NCI-H2081 treated with DMSO at 0.1 percent for 48 hours (cell line): ENCODE measurements at places on chromosomes 7 and 10.

GRCh38 chr10:77500754-77501151, 136.9 kb downstream of the KCNMA1 start:
- DNase-seq = no peak

- no peak for DNase-seq
Measured at GRCh38 chr7:73353243-73353642, 25.3 kb downstream of the FKBP6 start.

DNA sequence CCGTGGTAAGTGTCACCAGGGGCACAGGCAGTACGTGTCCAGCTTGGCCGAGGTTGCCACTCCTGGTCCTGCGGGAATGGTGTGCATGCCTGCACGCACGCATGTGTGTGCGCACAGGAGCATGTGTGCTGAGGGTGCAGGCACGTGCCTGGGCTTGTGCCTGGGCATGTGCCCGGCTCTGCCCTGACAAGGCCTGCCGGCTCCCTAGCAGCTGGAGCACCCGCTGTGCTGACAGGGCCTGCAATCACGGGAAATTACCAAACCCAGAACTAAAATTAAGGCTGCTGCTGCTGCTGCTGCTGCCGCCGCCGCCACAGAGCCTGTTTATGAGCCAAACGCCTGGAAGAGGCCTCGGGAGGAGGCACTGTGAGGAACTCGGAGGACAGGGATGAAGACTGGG, 28.7 kb downstream of the GHRHR start:
- DNase-seq = no peak

GRCh38 chr7:23938937-23939552, 229.0 kb downstream of the STK31 start:
- no peak for DNase-seq

- DNase-seq = no peak
Measured at GRCh38 chr10:9331583-9332008, 1277.1 kb downstream of the GATA3 start.

GRCh38 chr7:122965306-122965705, 30.2 kb downstream of the TAS2R16 start:
- DNase-seq = no peak

- DNase-seq = no peak
Measured at GRCh38 chr7:25775570-25775969, 376.4 kb upstream of the NFE2L3 start.

DNA sequence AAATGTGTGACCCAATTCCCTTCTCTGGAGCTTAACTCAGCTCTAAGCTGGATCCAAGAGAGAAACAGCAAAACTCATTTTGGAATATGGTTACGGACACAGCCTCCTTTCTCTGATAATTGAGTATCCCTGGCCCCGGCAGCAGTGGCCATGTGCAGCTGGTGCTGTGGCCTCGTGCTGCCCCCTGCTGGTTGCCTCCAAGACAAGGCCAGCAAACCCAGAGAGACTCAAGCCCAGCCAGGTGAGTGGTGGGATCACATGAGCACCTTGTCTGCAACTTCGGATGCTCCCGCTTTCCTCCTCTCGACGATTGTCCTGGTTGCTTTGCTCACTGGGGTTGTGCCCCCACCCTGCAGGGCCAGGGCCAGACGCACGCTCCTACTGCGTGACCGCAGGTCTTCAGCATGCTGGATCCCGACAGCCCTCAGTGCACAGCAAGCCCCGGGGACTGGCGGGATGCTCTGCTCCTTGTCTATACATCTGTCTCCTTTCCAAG, 19.4 kb downstream of the SFTPD start:
- DNase-seq = no peak

DNA sequence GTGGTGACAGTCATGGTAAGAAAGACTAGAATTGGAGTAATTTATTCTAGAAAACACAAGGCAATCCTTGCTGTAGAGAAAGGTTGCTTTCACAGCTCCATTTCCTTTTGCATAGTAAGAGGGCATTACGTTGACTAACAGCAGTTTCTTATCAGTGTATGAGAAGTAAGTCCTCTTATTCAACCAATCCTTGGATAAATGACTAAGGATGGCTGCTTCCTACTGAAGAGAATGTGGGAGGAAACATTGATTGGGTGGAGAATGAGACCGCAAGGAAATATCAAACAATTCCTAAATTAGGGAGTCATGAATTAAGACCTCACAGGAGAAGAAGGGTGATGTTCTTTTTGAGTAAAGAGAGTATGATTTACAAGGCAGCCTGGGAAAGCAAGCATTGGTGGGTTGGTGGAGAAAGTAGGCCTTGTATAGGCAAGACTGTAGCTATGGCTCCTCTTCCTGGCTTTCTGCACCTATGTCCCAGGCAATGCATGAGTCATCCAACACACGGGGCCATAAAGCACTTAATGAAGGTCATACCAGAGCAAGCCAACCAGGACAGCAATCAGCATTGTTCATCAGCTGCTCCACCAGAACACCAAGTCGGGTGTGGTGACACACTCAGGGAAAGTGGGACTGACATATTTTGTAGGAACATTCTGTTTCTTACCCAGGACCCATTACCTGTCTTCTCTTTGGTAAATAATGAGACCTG, 5.6 kb downstream of the MGAM start:
- DNase-seq = no peak

DNA sequence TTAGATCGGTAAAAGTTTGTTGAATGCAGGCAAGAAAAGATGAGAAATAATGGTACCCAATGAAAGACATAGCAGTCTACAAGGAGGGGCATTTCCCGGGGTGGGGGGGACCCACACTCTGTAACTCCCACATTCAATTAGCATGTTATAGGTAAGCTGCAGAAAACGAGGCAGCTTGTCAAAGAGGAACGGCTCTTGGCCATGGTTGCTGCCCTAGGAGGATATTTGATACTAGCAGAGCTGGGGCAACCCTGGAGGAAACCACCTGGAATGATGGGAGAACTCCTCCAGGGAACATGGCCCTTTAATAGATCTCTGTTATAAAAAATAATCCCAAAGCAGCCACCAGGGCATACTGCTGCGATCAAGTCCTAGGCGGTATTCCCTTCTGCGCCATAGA, 98.5 kb downstream of the EGFR start:
- no peak for DNase-seq

GRCh38 chr7:159013825-159014289, 130.8 kb downstream of the VIPR2 start:
- no peak for DNase-seq

DNA sequence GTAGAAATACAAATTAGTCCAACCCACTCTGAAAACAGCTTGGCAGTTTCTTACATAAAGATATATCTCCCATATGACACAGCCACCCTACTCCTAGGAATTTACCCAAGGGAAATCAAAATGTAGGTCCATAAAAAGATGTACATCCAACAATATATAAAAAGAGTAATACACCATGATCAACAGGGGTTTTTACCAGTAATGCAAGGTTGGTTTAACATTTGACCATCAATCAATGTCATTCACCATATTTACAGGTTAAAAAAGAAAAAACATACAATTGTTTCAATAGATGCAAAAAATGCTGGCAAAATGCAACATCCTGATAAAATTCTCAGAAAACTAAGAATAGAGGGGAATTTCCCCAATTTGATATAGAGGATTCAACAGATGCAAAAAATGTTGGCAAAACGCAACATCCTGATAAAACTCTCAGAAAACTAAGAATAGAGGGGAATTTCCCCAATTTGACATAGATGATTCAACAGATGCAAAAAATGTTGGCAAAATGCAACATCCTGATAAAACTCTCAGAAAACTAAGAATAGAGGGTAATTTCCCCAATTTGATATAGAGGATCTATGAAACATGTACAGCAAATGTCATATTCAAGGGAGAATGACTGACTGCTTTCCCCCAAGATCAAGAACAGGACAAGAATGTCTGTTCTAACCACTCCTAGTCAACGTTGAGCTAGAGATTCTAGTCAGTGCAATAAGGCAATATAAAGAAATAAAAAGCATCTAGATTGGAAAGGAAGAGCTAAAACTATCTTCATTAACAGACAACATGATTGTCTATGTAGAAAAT, 13.7 kb downstream of the ADAP1 start:
- no peak for DNase-seq
